GM13977 (cell line): ENCODE measurements at places on chromosomes 16 and 17.

DNA sequence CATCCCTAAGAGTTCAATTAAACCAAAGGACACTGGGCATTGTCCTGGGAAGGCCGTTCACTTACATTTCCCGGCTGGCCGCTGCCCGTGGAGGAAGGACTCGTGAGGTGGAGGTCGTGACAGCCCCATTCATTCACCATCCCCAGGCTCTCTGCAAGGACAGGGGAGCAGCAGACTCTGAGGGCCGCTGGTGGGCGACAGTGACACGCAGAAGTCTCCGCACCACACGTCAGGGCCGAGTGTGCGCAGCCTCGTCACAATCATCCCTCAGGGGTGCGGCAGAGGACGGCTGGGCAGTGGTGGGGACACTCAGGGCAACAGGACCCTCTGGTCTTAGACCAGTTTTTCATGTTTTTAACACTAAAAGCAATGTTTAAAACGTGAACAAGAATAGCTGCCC is 21.7 kb downstream of the UNKL start:
- DNase-seq: no peak

DNA sequence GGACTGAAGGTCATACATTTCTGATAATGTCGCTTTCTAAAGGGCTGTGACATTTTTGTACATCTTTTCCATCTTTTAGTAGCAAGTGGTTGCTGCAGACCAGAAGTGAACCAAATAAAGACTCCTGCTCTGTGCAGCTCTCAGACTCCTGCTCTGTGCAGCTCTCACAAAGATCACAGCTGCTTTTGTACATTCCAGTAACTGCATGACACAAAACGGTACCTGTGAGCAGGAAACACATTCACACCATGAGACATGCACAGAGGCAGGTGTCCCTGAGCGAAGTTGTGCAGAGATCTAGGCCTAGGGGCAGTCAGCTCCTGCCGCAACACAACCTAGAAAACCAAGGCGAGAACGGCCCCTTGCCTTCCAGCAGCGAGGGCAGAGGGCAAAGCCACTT is 67.5 kb downstream of the KLHDC4 start:
- peak; percentile 81 for DNase-seq

DNA sequence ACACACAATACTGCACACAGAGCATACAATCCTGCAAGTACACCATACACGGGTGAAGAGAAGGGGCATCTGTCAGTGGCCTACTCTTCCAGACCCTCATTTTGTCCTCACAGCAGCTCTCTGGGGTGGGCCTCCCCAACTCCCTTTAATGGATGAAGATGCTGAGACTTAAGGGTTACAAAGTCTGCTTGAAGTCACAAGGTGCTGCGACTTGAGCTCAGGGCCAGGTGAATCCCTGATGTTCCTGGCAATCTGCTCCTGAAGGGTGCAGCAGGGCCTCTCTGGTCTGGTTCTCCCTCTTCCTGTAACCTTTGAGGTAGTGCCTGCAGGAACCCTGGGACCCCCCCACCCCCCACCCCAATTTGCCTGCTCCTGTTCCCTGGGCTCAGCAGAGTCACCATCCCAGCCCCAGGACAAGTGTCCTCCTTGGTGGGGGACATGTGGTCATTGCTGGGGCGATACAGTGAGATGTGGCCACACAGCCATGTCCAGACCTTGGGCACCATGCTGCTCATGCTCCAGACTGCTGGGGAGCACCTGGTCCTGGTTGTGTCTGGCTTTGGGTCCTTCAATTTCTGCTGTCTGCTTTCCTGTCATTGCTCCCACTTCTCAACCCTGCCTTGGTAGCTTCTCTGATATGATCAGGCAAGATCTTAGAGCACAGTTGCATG is 107.5 kb downstream of the METRNL start:
- DNase-seq: no peak

GRCh38 chr16:6133009-6133557 is 1035.5 kb upstream of the EEF2KMT start:
- no peak for DNase-seq

- DNase-seq: no peak
These were observed 44.0 kb downstream of the ST3GAL2 start for GRCh38 chr16:70394853-70395252.

GRCh38 chr17:59355702-59356325 is 24.4 kb downstream of the YPEL2 start:
- DNase-seq: no peak

DNA sequence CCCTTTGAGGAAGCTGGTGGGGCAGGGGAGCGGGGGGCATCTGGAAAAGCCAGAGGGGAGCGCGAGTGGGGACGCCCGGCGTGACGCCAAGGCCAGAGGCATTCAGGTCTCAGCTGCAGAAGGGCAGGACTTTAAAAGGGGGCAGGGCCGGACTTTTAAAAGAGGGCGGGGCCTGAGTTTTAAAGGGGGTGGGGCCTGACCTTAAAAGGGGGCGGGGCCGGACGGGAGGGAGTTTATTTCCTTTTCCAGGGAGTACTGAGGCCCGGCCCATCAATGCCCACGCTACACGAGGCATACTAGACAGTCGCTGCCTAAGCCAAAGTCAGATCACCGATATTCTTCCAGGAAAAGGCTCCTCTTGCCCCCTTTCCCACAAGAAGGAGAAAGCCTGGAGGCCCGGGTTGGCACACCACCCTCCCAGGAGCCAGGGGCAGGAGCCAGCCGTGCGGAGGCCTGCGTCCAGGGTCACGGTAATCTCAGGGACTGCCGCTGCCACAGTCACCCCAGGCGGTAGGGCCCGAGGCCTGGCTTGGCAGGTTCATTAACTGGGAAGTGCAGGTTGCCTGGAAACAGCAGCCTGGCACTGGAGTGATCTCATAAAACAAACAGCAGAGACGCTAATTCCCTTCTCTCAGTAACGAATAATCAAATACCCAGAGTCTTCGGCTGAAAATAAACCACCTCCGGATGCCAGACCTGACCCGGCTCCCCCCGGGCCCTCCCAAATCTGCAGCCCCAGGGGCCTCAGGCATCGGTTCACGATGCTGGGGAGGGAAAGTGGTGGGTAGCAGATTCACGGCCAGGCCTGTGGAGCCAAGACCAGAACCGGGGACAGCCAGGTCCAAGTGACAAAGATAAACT is 90.7 kb downstream of the TIMM22 start:
- no peak for DNase-seq

DNA sequence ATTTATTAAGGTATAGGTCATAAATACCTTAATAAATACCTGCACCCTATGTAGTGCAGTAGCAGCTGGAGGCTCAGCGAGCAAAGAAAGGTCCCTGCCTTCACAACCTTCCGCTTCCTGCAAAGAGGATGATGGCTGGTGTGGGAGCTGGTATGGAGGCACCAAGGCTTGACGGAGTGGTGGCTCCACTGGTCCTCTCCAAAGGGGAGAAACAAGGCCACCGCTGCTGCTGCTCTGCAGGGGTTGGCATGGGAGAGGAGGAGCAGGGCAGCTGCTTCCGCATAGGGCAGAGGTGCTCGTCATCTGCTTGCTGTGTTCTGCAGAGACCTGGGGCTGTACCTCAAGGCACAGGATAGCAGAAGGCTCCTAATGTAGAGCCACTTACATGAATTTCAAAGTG is 52.8 kb downstream of the NDEL1 start:
- DNase-seq: no peak

- no peak for DNase-seq
These were observed 12.5 kb upstream of the RBBP6 start for GRCh38 chr16:24526701-24527495.
